NCI-H2107 (cell line): ENCODE measurements at places on chromosomes 2 and 18.

- DNase-seq = no peak
Observed at GRCh38 chr2:125272651-125273050, 1247.6 kb downstream of the CNTNAP5 start.

GRCh38 chr2:134295441-134295840 is 41.6 kb downstream of the MGAT5 start:
- no peak for DNase-seq

GRCh38 chr2:101188683-101189405 is 37.7 kb upstream of the TBC1D8 start:
- no peak for DNase-seq

GRCh38 chr18:23912356-23912755 is 102.2 kb upstream of the TTC39C start:
- no peak for DNase-seq

DNA sequence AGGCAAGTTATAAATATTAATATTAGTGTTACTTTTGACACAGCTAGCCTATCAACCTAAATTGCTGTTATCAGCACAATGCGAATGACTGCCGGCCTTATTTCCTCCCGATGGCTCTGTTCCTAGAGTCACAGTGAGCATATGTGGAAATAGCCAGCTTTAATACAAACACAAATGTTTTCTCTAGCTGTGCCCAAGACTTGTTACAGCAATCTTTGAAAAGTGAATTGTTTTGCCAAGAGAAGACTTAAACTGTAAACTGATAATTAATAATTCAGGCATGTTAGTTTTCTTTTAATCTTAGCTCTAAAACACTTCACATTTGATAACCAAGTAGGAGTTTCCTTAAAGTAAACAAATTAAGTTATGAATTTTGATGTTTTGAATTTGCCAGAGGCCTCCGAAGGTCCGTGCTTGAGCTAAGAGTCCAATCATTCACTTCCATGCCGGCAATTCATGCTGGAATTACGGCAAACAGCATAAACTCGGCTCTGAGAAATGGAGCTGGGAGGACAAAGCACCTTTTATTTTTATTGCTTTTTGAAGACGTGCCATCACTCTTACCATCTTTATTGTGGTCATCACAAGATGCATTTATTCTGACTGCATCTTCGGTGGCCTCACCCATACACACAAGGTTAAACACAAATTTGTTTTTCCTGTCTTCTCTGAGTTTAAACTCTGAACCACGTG is 184.5 kb upstream of the CWC22 start:
- no peak for DNase-seq

DNA sequence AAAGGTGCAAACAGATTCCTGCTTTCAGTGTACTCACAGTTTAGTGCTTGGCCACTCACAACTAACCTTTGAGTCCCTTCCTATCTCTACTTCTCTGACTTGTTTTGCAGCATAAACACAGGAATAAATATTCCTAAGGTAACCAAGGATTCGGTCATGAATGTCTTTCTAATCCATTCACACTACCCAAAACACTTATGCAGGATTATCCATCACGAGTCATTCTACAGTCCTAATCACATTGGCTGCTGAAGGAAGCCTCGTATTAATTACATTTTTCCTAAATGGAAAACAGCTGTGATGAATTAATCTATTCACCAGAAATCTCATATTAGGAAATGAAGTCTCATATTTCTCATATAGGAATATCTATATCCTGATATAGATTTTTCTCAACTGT is 16.3 kb downstream of the RDH14 start:
- no peak for DNase-seq

DNA sequence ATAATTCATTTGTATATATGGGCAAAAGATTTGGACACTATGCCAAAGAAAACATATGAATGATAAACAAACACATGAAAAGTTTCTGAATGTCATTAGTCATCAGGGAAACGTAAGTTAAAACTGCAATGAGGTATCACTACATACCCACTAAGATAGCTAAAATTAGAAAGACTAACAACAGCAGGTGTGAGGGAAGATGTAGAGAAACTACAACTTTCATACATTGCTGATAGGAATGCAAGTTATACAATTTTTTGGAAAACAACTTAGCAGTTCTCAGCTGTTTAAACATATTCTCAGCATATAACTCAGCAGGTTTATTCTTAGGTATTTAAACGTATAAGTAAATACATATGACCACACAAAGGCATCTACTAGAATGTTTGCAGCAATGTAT is 563.5 kb upstream of the KLHL29 start:
- DNase-seq = no peak
